ENCODE measurements at places on chromosomes 6 and 20. TPM values are rescaled to one million over a fixed set of nuclear protein-coding genes. Genes with fewer than 3 reads are reported as not detected.

DNA sequence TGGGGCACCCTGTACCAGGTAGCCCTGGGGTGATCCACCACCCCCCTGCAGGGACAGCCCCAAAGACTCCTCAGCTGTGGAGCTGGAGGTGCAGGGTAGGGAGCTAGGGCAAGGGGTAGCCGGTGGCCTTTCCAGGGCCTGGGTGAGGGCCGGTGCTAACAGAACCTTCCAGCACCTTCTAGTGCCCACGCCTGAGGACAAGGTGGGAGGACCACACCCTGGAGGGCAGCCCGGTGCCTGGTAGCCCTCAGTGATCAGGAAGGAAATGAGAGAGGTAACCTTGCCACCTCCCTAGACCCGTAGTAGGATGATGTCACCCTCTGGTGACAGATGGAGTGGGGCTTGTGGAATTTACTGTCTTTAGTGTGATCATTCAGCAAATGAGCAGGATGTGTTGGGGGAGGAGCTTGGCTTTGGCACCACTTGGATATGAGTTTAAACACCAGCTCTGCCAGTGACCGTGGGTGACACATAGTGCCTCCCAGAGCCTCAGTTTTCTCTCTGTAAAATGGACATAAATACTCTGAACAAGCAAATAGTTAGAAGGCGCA is 187.7 kb downstream of the NFATC2 start:
- no peak overlapping the region for H3K4me3 ChIP-seq
- no peak overlapping the region for H3K27ac ChIP-seq
- no peaks in the 10 kb centered on the region for H3K36me3 ChIP-seq
- no peaks in the 10 kb centered on the region for H3K27me3 ChIP-seq
- no peaks in the 10 kb centered on the region for H3K4me1 ChIP-seq

GRCh38 chr6:17919496-17919895 is 67.9 kb downstream of the KIF13A start:
- no peaks in the 10 kb centered on the region for H3K4me1 ChIP-seq
- H3K27ac ChIP-seq = no peak overlapping the region
- H3K36me3 ChIP-seq = no peaks in the 10 kb centered on the region
- DNase-seq = no peak
- no peak overlapping the region for H3K4me3 ChIP-seq

DNA sequence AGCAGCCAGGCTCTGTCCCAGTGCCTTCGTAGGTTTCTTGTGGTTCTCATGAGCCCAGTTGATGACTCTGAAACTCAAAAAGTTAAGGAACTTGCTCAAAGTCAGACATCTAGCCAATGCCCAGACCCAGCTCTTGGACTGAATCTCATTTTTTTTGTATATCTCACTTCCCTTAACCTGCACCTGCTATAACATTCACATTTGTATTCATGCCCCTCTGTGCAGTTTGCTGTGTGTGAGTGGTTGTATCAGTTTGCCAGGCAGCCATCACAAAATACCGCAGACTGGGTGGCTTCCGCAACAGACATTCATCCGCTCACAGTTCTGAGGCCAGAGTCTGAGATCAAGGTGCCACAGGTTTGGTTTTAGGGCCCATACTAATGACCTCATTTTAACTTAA is 49.9 kb downstream of the IPCEF1 start:
- no peaks in the 10 kb centered on the region for H3K27me3 ChIP-seq
- no peak for DNase-seq
- no peak overlapping the region for H3K4me3 ChIP-seq
- no peak overlapping the region for H3K27ac ChIP-seq
- peaks cover 8% of the 10 kb centered on the region for H3K4me1 ChIP-seq

GRCh38 chr6:90421666-90422065 is 125.0 kb upstream of the BACH2 start:
- H3K4me3 ChIP-seq = no peak overlapping the region
- no peaks in the 10 kb centered on the region for H3K36me3 ChIP-seq
- H3K27me3 ChIP-seq = no peaks in the 10 kb centered on the region
- H3K4me1 ChIP-seq = peaks cover 20% of the 10 kb centered on the region
- DNase-seq = no peak

DNA sequence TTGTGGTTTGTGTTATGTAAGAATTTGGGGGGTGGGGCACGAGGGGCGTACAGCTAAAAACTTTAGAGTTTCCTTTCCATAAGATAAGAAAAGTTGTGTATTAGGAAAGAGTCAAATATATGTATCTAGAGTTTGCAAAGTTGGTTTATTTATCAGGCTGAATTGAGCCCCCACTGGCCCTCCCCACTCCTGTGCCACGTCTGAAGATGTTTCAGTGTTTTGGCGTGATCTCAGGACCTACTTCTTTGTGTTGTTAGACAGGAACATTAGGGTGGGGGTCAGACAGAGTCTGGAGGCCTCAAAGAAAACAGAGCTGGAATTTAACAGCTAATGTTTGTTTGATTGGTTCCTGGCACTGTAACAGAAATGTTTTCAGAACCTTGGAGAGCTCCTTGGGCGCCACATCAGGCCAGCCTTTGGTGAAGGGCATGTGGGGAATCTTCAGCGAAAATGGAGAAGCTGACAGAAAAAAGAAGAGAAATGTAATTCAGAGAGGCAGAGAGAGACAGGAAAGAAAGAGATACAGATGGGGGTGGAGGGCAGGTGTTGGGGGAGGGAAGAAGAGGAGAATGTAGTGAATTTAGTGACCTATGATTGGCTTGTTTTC is 674 bp downstream of the NRSN1 start:
- no peak overlapping the region for H3K4me3 ChIP-seq
- H3K36me3 ChIP-seq = no peaks in the 10 kb centered on the region
- peak; percentile 4 for DNase-seq
- H3K27ac ChIP-seq = no peak overlapping the region

DNA sequence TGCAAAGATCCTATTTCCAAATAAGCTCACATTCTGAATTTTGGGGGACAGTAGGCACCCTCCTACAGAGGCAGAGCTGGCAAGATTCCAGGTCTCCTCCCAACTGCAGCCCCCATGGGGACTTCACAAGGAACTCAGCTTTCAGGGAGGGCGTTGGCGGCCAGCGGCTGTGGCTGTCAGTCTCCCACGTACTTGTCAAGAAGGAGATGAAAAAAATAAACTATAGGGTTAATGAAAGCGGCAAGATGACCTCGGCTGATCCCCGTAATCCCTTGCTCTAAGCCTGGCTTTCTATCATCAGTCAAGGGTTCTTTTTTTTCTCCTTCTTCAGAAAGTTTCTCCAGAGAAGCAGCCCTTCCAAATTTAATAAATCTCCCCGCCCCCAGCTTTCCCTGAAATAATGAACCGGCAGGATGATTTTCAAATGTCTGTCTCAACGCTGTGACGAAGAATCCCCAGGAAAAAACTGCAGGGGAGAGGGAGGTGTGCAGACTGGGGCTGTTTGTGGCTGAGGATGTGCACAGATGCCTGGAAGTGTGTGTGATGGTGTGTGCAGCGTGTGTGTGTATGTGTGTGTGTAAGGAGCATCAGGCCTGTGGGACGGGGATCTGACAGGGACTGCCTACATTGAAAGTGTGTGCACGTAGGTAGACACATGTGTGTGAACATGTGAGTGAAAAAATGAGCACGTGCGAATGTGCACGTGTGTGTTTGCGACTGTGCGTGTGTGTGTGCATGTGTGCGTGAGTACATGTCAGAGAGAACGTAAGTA is 78.7 kb downstream of the SLC2A10 start:
- no peaks in the 10 kb centered on the region for H3K36me3 ChIP-seq
- no peak overlapping the region for H3K27ac ChIP-seq
- no peaks in the 10 kb centered on the region for H3K4me1 ChIP-seq
- H3K27me3 ChIP-seq = no peaks in the 10 kb centered on the region

GRCh38 chr20:57648878-57649616 is 28.8 kb upstream of the ZBP1 start:
- H3K27me3 ChIP-seq = no peaks in the 10 kb centered on the region
- no peaks in the 10 kb centered on the region for H3K4me1 ChIP-seq
- H3K4me3 ChIP-seq = no peak overlapping the region
- H3K27ac ChIP-seq = no peak overlapping the region
- H3K36me3 ChIP-seq = no peaks in the 10 kb centered on the region

GRCh38 chr20:47464380-47465101 is 37.1 kb upstream of the NCOA3 start:
- no peak overlapping the region for H3K27ac ChIP-seq
- no peaks in the 10 kb centered on the region for H3K36me3 ChIP-seq
- no peaks in the 10 kb centered on the region for H3K27me3 ChIP-seq
- no peak overlapping the region for H3K4me3 ChIP-seq

GRCh38 chr6:123965894-123966293 is 162.2 kb downstream of the NKAIN2 start:
- H3K36me3 ChIP-seq = no peaks in the 10 kb centered on the region
- no peak overlapping the region for H3K27ac ChIP-seq
- DNase-seq = no peak
- no peaks in the 10 kb centered on the region for H3K27me3 ChIP-seq
- H3K4me3 ChIP-seq = no peak overlapping the region
- H3K4me1 ChIP-seq = no peaks in the 10 kb centered on the region

- no peak overlapping the region for H3K27ac ChIP-seq
- H3K4me1 ChIP-seq = no peaks in the 10 kb centered on the region
- H3K36me3 ChIP-seq = no peaks in the 10 kb centered on the region
- H3K27me3 ChIP-seq = no peaks in the 10 kb centered on the region
- H3K4me3 ChIP-seq = no peak overlapping the region
These were observed 31.6 kb upstream of the KIF25 start for GRCh38 chr6:167965592-167966539.

DNA sequence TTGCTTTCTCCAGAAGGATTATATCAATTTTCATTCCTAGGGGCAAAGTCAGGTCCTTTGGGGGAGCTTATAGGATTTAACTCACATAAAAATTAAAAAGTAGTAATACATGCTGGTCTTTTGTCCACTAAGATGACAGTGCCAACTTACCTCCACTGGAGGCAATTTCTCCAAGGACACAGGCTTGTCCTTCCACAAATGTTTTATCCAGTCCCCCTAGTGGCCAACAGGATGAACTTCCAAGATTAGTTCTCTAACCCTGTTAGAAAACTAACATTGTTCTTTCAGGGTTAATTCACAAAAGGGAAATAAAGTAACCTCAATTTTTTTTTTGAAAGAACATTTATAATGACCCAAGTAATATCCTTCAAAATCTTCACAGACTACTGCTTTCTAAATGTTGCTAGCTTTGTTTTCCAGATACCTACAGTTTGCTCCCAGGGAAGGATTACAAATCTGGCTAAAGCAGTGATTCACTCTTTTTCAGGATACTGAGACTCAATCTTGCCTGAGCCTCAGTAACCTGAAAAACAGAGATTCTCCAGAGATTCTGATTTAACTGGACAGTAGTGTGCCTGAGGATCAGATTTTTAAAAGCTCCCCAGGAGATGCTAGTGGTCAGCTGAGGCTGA is 31.7 kb upstream of the UBR2 start:
- peak; percentile 43 for DNase-seq
- no peak overlapping the region for H3K27ac ChIP-seq
- no peak overlapping the region for H3K4me3 ChIP-seq
- H3K27me3 ChIP-seq = no peaks in the 10 kb centered on the region

- no peak for DNase-seq
- no peaks in the 10 kb centered on the region for H3K4me1 ChIP-seq
- H3K27ac ChIP-seq = no peak overlapping the region
- no peaks in the 10 kb centered on the region for H3K36me3 ChIP-seq
- no peaks in the 10 kb centered on the region for H3K27me3 ChIP-seq
These were observed 10.1 kb upstream of the SEC63 start for GRCh38 chr6:107968081-107968480.

- H3K4me1 ChIP-seq = no peaks in the 10 kb centered on the region
- H3K27me3 ChIP-seq = no peaks in the 10 kb centered on the region
- DNase-seq = no peak
- no peaks in the 10 kb centered on the region for H3K36me3 ChIP-seq
- no peak overlapping the region for H3K4me3 ChIP-seq
These were observed 444.1 kb upstream of the SOX4 start for GRCh38 chr6:21149470-21149869.

DNA sequence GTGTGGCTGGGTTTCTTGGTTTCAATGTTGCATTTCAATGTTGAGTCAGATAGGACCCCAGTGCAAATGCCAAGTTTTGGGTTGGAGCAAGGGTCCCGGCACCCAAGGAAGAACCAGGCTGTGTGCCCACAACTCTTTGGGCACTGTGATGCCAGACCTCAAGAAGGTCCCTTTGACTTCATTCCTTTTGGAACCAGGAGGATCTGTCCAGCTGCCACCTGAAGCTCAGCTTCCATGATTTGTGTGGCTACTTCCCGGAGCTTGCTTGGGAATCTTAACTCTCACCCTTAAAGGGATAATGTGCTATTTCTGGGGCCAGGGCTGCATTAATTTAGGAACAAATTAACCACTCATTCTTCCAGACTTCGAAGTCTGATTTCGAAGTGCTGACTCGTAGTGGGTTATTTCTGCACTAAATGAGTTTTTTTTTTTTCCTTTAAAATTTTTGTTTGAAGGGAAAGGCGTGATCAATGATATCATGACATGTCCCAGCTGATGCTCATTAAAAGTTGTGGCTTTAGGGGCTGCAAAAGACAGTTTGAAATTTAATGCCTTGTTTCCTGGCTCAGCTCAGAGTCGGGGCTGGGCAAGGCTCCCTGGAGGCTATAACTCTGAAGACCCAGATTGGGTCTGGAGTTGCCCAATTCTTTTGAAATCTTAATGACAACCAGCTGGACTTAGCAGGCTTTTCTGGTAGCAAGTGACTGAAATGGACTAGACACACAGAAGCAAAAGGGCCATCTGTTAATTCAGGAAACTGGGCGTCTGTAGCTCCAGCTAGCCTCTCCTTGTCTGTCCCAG is 24.0 kb upstream of the PHACTR3 start:
- H3K36me3 ChIP-seq = no peaks in the 10 kb centered on the region
- no peak overlapping the region for H3K27ac ChIP-seq
- no peaks in the 10 kb centered on the region for H3K4me1 ChIP-seq
- no peak overlapping the region for H3K4me3 ChIP-seq

GRCh38 chr6:133241901-133242636 is 912 bp downstream of the EYA4 start:
- H3K4me1 ChIP-seq = no peaks in the 10 kb centered on the region
- H3K4me3 ChIP-seq = no peak overlapping the region
- no peaks in the 10 kb centered on the region for H3K36me3 ChIP-seq

GRCh38 chr20:61119794-61120410 is 132.2 kb upstream of the CDH4 start:
- H3K27me3 ChIP-seq = no peaks in the 10 kb centered on the region
- H3K4me3 ChIP-seq = no peak overlapping the region
- no peak overlapping the region for H3K27ac ChIP-seq
- no peak for DNase-seq
- H3K36me3 ChIP-seq = no peaks in the 10 kb centered on the region
- H3K4me1 ChIP-seq = no peaks in the 10 kb centered on the region

- DNase-seq = no peak
- no peaks in the 10 kb centered on the region for H3K27me3 ChIP-seq
- H3K4me1 ChIP-seq = peaks cover 96% of the 10 kb centered on the region
- peaks cover 6% of the 10 kb centered on the region for H3K36me3 ChIP-seq
- no peak overlapping the region for H3K4me3 ChIP-seq
These were observed 7.5 kb downstream of the NFATC2 start for GRCh38 chr20:51535075-51535386.

SLC17A9 gene
- total RNA-seq = 2.1 TPM

CDSN gene
- total RNA-seq = not detected

COL9A3 gene
- total RNA-seq = not detected

PDE10A gene
- not detected for total RNA-seq

SLC22A2 gene
- total RNA-seq = not detected

SNX9 gene
- 21.9 TPM for total RNA-seq

ZSCAN12 gene
- 8.3 TPM for total RNA-seq

NANP gene
- total RNA-seq = 2.0 TPM

MOCS1 gene
- 0.25 TPM for total RNA-seq
